Tongue (tissue), 3 donors: ENCODE measurements at places on chromosomes 16 and 17.

- peak; percentile 66 for DNase-seq
These were observed 789 bp downstream of the ITPRIPL2 start for GRCh38 chr16:19114359-19115147.

- DNase-seq = peak; percentile 63
These were observed 45.0 kb upstream of the CRISPLD2 start for GRCh38 chr16:84774810-84775209.

- DNase-seq = no peak
These were observed 351.0 kb upstream of the PSMD7 start for GRCh38 chr16:73945631-73946030.

GRCh38 chr17:29593591-29594518, 923 bp downstream of the ANKRD13B start:
- DNase-seq = no peak

- no peak for DNase-seq
These were observed 351.2 kb downstream of the SEC14L1 start for GRCh38 chr17:77491921-77492445.

GRCh38 chr17:72407336-72407909, 286.6 kb downstream of the SOX9 start:
- DNase-seq = peak; percentile 80

DNA sequence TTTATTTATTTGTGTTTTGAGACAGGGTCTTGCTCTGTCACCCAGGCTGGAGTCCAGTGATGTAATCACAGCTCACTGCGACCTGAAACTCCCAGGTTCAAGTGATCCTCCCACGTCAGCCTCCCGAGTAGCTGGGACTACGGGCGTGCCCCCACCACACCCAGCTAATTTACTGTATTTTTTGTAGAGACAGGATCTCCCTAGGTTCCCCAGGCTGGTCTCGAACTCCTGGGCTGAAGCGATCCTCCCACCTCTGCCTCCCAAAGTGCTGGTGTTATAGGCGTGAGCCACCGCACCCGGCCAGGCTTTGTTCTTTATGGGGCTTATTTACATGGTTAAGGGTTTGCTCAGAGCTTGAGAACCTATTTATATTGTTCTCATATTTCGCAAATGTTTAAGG, 5.8 kb upstream of the MEIOB start:
- DNase-seq = no peak

DNA sequence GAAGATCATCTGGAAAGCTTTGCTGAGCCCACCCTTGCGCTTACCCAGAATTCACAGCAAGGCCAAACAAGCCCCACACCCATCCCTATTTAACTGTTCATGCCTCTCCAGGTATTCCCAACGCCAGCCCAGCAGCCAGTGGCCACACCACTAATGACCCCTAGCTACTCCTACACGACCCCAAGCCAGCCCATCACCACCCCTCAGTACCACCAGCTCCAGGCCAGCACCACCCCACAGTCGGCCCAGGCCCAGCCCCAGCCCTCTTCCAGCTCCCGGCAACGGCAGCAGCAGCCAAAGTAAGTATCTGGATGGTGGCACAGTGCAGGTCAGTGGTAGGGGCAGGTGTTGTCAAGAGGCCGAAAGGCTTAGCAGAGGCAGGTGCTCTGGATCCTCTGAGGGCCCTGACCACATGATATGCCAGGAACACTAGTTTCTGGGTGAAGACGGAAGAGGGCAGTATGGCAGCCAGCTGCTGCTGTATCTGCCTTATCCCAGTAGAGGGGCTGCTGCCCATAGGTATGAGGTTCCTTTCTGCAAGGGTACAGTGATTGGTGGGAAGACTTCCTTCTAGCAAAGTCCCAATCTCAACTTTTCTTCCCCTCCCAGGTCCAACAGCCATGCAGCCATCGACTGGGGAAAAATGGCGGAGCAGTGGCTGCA, 10.7 kb downstream of the PROCA1 start:
- DNase-seq = no peak

- peak; percentile 48 for DNase-seq
These were observed 30.5 kb downstream of the SMPD3 start for GRCh38 chr16:68417711-68418301.

DNA sequence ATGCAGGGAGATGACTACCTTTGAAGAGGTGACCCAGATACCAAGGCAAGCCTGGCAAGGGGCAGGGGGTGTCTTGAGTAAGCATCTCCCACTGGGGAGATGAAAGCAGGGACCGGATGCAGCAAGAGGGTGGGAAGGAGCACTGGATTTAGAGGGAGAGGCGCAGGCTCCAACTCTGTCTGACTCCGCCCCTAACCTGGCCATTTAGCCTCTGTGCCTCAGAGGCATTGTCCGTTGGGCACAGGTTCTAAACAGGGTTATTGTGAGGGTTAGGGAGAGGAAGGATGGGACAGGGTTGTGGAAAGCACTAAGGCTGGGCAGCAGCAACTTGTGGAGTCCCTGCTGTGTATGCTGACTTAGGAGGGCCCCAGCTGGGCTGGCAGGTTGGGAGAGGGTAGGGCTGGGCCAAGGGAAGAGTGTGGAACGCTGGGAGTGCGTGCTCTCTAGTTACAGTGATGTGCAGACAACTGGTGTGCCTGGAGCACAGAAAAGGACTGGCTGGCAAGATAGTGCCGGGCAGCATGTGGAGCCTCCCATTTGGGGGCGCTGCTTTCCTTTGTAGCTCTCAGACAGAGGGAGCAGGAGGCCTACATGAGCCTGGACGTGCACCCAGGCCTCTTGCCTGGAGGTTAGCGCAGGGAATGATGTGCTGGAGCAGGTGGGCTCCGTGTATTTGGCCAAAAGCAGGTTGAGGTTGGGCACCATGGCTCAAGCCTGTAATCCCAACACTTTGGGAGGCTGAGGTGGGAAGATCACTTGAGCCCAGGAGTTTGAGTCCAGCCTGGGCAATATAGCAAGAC, 26.2 kb downstream of the TBX2 start:
- no peak for DNase-seq

DNA sequence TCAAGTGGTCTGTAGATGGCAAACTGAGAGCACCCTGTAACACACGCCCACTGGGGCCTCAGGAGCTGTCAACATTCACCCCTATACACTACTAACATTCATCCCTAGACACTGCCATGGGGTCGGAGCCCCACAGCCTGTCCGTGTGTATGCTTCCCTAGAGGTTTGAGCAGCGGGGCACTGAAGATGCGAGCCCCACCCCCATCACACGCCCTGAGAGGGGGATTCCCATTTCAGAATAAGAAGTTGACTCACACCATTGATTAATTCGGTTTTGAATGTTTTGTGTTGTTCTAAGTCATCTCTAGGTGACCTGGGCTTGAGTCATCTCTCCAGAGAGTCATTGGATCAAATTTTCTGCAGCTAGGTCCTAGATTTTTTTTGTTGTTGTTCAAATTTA, 37.3 kb upstream of the MMD start:
- DNase-seq = no peak

- DNase-seq = no peak
These were observed 24.0 kb downstream of the SYCE1L start for GRCh38 chr16:77223184-77223583.

GRCh38 chr17:57135789-57136291, 50.8 kb downstream of the AKAP1 start:
- DNase-seq = peak; percentile 24

- DNase-seq = no peak
These were observed 23.3 kb downstream of the NOS2 start for GRCh38 chr17:27776882-27777624.

GRCh38 chr17:80049986-80050385, 13.5 kb downstream of the CCDC40 start:
- no peak for DNase-seq

DNA sequence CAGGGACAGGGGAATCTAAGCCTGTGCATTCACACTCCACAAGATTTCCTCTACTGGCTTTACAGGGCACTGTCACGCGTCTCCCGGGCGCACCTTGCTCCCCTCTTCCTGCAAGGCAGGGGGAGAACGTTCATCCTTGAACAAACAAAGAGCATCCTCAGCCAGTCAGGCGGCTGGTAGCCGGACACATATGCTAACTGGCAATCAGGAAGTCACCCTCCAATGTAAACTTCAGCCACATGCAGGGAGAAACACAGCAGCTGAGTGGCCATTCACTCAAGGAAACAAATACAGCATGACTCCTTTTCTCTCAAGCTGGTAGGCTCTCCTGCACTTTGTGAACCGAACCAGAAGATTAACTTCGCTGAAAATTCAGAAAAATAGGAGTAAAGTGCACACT, 10.8 kb upstream of the HSBP1 start:
- DNase-seq = no peak

DNA sequence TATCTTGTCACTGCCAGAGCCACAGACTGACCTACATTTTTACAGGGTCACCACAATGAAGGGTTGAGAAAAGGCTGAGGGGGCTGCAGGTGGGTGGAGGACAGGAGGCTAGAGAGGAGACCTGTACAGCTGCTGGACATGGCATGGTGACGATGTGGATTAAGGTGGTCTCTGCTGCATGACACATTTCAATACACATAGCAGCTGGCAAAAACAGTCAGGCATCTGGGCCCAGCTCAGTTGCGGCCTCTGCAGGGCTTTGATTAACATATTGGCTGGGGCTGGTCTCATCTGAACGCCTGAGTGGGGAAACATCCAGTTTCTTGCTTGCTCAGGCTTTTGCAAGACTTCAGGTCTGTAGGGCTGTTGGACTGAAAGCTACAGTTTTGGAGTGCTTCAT, 265.4 kb upstream of the FOXF1 start:
- DNase-seq = no peak

DNA sequence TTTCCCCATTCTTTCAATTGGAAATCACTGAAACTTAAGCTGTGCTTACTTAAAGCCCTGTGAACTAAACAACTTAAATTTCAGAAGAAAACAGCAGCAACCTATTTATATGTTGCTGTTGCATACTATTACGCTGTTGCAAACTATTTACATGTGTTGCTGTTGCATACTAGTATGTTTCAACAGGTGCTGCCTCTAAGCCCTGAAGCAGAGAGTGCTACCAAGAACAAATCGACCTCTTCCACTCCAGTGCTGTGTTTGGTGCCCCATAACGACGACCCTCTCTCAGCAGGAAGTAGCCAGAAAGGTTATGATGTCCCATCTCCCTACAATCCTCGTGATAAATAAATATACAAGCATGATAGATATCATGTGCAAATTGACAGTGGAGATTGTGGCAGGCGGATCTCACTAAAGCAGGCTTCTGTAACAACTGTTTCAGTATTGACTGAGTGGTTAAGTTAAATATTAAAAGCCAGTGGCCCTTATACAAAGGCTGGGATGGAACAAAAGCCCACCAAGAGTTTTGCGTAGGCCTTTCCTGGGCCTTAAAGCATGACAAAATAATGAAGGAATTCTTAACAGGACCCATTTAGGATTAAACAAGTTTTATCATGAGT, 5.7 kb upstream of the SCPEP1 start:
- no peak for DNase-seq
